ENCODE measurements at places on chromosomes 6 and 20.
A peak's percentile ranks its signal among the peaks of the same experiment; 100 is the strongest.

GRCh38 chr20:56579301-56579710 lies 46.3 kb downstream of the FAM209B start:
- no peak for DNase-seq

DNA sequence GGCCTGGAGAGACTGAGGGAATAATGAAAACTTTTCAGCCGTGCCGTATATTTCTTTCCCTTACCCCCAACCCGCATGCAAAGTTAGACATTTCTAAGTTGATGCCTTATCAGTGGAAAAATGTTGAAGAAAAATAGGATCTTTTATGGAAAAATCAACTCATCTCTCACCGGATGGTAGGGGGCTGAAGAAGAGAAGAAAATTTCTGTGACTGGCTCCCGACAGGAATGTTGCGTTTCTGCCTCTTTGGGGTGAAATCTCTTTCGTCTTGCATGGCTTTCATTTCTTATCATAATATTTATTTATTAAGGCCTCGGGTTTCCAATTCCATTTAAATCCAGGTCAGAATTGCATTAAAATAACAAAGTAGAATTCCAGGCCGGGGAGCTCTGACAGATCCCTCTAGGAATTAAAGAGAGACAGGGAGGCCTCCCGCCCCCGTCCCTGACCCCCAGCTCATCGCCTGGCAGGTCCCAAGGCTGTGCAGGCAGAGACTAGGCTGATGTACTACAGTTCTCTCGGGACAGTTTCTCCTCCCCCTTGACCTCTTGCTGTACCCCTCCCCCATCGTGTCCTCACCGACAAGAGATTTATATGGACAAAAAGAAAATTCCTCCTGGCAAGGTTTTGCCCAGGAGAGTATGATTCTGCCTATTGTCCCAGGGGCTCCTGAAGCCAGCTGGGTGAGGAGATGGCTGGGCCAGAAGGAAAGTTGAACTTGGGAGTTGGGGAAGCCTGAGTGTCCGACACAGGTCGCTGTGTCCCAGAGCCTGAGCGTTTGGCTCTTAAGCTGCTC lies 1.3 kb downstream of the SCUBE3 start:
- DNase-seq = no peak

DNA sequence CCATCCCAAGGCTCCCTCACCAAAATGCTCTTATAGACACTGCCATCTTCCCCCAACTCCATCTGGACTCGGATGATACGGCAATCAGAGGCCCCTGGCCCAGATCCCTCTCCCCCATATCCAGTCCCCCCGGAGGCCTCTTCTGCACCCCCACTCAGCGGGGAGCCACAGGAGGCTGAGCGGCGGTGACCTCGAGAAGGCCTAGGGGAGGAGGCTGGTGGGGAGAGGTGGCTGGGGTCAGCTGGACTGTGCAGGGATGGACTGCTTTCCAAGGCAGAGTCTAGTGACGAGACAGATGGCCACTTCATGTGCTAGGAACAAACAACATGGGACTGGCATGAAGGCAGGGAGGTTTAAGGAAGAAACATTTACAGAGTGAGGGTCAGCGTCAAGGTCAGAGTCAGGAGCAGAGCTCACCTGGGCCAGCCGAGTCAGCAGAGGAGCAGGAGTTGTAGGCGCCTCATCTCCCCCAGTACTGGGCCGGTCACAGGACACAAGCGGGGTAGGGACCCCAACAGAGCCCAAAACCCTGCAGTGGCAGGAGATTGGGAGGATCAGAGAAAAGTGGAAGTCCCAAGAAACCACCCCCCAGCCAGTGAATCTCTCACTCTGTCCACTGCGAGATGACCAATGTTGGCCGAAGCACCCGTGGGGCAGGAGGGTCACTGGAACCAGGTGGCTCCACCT lies 3.7 kb downstream of the PFDN6 start:
- no peak for DNase-seq

GRCh38 chr20:19566226-19566945 lies 191.7 kb upstream of the RIN2 start:
- no peak for DNase-seq

- DNase-seq = no peak
These were observed 57.5 kb upstream of the IL20RA start for GRCh38 chr6:137102050-137102848.

DNA sequence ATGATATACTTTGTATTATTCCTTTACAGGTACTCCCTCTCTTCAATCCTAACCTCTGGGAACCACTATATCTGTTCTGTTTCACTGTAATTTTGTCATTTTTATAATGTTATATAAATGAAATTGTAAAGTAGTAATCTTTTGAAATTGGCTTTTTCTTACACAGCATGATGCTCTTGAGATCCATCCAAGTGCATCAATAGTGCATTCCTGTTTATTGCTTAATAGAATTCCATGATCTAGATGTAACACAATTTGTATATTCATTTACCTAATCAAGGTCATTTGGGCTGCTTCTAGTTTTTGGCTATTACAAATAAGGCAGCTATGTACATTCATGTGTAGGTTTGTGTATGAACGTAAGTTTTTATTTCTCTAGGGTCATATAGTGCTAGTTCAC lies 174.6 kb downstream of the KHDC1L start:
- no peak for DNase-seq

DNA sequence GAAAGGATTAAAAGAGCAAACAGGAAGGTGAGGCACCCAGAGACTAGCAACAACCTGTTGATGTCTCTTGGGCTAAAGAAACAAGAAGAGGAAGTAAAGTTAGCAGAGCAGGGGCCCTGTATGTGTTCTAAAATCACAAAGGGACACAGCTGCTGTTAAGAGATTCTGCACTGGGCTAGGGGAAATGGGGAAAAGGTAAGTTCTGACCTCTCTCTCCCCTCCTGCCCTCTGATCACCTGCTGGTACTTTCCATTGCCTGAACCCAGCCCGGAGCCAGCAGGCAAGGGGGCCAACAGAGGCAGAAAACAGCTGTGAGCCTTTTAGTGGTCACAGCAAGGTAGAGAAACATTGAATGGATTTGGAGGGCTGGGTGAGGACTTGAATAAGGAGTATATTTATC lies 13.5 kb upstream of the CNR1 start:
- DNase-seq = no peak

DNA sequence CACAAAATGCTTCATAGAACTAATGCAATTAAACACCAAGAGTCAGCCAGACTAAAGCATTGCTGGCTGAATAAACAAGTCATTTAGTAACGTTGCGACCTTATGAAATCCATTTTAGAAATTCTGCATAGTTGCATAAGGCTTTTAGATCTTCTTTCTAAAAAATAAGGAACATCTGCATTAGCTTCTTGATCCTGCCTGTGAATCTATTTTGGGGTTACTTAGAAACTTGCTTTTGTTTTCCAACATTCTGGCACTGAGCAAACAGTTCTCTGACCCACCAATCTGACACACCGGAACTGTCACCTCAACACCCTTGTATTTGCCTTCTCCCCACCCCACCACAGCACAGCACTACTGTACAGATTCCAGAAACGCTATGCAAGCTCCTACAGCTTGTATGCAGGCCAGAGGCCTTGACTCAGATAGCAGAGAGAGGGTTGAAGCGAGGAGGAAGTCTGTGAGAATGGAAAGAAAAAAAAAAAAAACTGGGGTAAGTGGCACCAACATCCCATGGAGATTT lies 55.0 kb downstream of the KIF13A start:
- DNase-seq = no peak

GRCh38 chr6:150766201-150766997 lies 99.1 kb upstream of the MTHFD1L start:
- no peak for DNase-seq

GRCh38 chr6:134575221-134575620 lies 257.3 kb upstream of the SGK1 start:
- DNase-seq = no peak

- peak; percentile 24 for DNase-seq
These were observed 44.6 kb downstream of the SYNJ2 start for GRCh38 chr6:158026054-158026900.

DNA sequence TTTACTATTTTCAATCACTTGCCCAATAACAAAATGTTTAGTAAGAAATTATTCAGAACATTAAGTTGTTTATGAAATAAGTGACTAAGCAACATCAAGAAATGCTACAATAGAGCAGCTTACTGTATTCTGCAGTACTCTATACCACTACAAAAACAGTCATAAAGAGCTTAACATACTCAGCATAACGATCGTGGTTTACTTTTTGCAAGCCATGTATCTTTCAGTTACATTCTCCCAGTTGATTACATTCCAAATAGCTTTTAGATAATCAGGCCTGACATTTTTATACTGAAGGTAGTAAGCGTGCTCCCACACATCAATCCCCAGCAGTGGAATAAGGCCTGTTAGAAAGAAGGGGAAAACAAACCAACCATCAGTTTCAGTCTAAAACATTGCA lies 10.7 kb downstream of the SOD2 start:
- no peak for DNase-seq

DNA sequence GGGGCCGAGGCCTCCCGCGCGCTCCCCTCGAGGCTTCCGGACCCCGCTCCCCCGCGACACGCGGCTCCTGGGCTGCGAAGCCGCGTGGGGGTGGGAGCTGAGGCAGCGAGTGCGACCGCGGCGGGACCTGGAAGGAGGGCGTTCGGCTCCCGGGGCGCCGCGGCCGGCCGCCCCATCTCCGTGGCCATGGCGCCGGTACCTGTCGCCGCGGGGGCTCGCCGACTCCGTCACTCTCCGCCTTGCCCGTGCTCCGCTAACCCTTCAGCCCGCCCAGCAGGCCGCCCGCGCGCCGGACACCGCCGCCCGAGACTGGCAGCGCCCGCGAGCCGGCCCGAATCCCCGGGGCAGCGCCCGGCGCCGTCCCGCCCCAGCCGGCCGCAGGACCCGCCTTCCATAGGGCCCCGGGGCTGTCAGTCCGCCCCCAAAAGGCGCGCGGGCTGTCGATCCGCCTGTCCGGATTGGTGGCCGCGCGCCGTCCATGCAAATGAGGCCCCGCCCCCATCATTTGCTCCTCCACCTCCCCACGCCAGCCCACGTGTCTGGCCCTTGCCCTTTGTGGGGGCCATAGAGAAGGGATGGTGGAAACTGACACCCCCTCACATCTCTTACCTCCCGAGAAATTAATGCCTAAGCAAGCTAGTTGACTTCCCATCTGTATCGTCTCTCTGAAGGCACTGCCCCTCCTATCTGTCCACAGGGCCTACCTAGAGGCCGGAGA lies at the start of gene FKBP5:
TSS of gene FKBP5 (minus strand) at position 311 of the 718 bp plus-strand sequence. CDS start 46,091 bp downstream, outside the sequence.
- peak; percentile 84 for DNase-seq

GRCh38 chr20:1417273-1417672 lies 24.4 kb upstream of the FKBP1A start:
- no peak for DNase-seq

GRCh38 chr20:35433337-35433736 lies 4.7 kb downstream of the GDF5 start:
- no peak for DNase-seq

DNA sequence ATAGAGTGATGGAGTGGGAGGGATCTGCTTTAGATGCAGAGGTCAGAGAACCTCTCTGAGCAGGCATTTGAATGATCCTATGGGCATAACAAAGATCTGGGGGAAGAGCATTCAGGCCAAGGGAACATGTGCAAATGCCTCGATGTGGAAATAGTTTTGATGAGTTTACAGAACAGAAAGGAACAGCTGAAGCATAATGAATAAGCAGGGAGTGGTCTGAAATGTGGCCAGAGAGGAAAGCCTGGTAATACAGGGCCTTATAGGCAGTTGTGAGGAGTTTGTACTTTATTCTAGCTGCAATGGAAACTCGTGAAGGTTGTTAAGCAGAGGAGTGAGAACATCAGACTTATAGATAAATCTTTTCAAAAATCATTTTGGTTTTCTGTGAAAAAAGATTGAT lies 33.0 kb upstream of the ME1 start:
- DNase-seq = no peak

DNA sequence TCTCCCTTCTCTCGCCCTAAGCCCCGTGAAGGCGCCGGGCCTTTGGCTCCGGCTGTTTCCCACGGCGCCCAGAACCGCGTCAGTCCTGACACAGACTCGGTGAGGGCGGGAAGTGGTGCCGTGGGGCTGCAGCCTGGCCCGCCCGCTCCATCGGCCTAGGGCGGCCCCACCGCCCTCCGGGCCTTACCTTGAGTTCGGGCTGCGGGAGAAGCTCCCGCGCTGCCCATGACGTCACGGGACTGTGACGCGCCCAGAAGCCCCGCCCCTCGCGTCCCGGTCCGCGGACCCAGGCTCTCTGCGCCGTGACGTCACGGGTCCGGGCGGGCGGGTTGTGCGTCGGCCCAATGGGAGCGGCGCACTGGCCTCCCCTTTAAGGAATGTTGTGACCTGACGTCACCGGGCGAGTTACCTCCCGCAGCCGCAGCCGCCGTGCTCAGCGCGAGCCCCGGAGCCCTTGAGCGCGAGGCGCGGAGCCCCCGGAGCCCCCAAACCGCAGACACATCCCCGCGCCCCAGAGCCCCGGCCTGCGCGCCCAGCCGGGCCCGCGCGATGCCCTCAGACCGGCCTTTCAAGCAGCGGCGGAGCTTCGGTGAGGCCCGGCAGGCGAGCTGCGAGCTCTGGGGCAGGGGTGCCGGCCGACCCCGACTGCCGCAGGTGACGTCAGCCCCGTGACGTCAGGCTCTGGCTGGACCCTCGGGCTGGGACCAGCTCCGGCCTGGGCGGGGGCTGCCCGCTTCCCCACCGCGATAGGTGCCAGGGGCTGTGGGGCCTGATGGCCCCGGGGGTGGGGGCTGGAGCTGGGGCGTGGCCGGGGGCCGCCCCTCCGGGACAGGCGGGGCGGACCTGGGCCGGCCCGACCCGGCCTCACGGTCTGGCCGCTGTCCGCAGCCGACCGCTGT lies at the start of gene MAP1LC3A:
TSS of gene MAP1LC3A (plus strand) at position 399 of the 899 bp plus-strand sequence. CDS start at position 550, 151 bp downstream.
- peak; percentile 97 for DNase-seq

- DNase-seq = no peak
These were observed 490.6 kb upstream of the POU3F2 start for GRCh38 chr6:98343797-98344196.

DNA sequence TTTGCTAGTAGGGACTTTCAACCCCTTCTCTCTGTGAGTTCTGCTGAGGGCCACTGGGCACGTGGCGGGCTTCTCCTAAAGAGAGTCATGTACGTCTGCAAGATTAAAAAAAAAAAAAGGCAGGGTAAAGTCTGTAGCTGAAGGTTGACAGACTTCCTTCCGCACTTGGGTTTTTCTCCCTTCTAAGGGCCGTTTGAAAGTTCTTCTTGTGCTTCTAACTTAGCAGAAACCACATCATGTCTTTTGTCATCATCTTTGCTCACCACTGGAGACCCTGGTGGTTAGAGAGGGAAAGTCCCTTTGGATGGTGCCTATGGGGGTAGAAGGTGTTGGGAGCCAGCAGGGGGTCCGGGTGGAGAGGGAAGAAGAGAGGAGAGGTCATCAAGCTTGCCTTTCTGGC lies 31.4 kb downstream of the PRDM1 start:
- DNase-seq = no peak

DNA sequence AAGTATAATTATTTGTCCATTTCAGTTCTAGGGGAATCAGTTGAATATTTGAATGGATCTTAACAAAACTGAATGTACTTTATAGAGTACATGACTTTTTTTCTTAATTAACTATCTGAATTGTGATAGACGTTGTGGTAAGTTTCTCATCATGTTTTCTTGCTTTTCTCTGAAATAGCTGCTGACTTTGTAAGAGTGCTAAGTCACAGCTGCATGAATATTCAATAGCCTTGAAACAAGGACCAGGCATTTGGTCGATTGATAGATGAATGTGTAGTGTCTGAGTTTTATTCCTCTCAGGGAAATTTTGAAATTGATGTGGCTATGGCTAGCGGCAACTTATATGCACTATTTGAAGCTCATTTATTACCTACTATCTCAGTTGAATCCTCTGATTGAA lies 56.0 kb downstream of the ADGRB3 start:
- no peak for DNase-seq
